Stimulated activated CD8-positive, alpha-beta memory T cell treated with anti-CD3 and anti-CD28 coated beads, Interleukin-4, amount 100 ng/mL, for 48 hours (primary cell): ENCODE measurements at places on chromosomes 3 and 15.
A peak's percentile ranks its signal among the peaks of the same experiment; 100 is the strongest.

- no peak for DNase-seq
Observed at GRCh38 chr3:138782755-138783154, 52.0 kb downstream of the PIK3CB start.

DNA sequence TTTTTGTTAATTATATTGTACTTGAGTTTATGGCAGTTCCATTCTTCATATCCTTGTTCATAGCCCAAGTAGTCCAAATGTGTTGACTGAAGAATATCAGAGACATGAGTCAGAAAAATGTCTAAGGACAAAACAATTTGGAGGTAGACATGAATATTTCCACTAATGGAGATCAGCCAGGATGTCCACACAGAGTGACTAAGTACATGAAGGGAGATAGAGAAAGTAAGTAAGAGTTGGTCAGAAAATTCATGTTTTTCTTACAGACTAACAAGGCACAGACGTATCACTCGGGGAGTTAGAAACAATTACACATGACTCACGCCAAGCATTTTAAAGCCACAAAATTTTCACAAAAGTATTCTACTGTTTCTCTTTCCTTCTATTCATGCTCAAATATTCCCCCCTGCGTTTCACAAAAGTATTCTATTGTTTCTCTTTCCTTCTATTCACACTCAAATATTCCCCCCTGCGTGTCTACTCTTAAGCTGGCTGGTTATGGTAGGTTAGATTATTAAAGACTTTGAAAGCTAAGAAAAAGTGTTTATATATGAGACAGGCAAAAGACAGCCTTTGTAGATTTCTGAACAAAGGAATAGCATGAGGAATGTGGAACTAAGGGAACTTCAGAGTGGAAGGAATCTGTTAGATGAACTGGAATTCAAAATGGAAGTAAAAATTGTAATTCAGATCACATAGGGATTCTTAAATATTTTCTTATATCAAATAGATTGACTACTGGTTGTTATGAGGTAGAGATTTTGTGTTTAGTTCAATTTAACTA is 648.7 kb upstream of the CCDC54 start:
- no peak for DNase-seq

GRCh38 chr3:52532517-52532837 is 1.2 kb downstream of the NT5DC2 start:
- peak; percentile 56 for DNase-seq

- DNase-seq, result peak; percentile 42
Observed at GRCh38 chr3:46334741-46335478, 19.0 kb upstream of the CCR2 start.

DNA sequence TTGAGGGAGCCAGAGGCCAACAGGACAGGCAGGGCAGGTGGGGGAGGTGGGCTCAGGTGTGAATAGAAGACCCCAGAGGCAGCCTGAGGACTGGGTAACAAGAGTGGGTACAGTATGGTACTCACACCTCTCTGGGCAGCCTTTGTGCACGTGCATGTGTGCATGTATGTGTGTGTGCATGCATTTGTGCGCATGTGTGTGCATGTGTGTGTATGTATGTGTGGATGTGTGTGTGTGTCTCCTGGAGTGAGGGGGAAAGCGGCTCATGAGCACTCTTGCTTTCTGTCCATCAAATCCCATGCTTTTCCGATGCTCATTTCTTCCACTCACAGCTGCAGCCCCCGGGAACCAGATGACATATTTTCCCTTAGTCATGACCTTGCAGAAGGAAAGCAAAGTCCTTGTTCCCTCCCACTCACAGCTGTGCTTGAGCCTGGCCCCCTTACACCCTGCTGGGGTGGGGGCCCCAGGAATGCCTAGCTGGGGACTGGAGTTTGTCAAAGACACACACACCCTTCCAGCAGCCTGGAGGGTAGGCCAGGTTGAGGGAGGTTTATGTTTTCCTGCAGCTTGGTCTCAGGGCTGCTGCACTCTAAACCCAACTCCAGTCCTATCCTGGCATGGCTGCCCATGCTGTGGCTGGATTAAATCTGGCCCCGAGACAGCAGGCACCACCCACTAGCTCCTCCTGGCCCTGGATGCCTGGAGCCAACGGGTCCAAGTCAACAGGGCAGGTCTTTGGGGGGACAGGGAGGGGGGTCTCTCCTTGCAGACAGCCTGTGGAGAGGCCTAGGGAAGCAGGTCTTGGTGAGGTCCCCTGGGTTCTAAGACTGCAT is 22.5 kb downstream of the CCDC33 start:
- DNase-seq, result no peak

DNA sequence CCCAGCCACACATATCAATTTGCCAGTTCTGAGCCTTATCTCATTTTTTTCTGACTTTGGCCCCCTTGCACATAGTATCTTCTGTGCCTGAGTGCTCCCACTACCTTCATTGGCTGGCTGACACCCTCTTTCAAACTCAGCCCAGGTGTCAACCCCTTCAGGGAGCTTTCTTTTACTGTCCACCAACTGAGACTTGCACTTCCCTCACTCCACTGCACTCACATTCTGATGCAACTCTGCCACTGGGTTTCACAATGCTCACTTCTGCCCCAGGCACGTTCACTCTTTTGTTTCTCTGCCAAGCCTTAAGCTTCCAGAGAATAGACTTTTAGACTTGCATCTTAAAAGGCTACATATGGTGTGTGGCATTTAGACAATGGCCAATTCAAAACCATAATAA is 101.5 kb upstream of the CBLB start:
- no peak for DNase-seq

GRCh38 chr3:129112308-129113052 is 9.1 kb downstream of the RAB43 start:
- peak; percentile 64 for DNase-seq

DNA sequence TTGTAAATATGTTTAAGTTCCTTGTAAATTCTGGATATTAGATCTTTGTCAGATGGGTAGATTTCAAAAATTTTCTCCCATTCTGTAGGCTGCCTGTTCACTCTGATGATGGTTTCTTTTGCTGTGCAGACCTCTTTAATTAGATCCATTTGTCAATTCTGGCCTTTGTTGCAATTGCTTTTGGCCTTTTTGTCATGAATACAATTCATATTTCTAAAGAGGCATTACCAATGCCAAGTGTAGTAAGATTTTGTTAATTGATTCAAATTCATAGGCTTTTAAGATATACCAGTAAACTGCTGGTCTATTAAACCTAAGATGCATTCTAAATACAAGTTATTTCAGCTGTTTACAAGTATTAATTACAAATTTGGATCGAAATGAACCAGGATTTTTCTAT is 31.0 kb downstream of the PIK3R4 start:
- DNase-seq, result no peak

DNA sequence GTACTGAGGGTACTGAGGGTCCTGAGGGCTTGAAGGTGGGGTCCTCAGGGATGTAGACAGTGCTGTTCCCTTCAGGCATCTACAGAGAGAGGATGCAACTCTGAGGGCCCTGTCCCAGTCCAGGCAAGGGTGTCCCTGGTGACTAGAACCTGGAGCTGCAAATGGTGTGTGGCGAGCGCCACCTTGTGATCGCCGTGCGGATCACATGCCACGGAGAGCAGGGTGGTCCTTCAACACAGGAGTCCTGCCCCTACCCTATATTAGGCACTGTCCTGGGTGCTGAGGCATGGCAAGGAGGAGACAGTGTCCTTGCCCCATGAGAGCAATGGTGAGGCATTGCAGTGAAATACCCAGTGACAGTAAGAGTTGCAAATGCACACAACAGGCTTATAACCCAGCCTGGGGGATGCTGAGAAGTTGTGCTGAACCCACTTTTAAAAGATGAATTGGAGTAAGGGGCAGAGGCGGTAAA is 23.6 kb downstream of the RHCG start:
- DNase-seq, result peak; percentile 76

- peak; percentile 75 for DNase-seq
Observed at GRCh38 chr3:18424729-18425640, at the start of gene SATB1. Gene SATB1 (minus strand): TSS chr3:18425339. CDS start chr3:18420967, 4,372 bp downstream.

- DNase-seq, result no peak
Observed at GRCh38 chr15:60049948-60050347, 45.8 kb downstream of the FOXB1 start.

DNA sequence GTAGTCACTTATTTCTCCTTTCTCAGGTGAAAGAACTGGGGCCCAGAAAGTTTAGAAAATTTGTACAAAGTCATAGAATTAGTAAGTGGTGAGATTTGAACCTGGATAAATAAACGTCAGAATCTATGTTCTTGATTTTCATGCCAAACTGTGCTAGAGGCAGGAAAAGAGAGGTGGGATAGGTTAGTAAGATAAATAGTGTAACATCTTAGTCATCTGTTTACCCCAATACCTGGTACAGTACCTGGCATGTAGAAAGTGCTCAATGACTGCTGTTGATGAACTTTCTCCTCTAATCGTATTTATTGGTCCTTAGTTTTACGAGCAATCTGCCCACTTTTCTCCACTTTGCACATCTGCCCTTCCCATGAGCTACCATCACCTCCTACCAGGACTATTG is 124.9 kb downstream of the MITF start:
- no peak for DNase-seq

- DNase-seq, result no peak
Observed at GRCh38 chr15:84872009-84872910, 12.2 kb upstream of the SLC28A1 start.

DNA sequence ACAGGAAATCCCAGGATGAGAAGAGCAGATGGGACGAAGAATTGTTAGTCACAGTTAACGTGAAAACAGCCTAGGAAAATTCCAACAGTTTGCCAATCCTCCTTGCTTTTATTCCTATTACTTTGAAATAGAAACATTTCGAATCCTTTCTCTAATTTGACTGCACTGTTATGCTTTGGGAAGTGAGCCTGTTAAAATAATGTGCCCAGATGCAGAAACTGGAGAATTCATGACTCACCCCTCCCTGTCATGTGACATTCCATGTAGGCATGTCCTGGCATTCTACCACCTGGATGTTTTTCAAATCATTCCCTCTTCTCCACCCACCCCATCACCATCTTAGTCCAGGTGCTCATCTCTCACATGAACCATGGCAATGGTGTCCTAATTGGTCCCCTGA is 107.3 kb downstream of the MINAR1 start:
- no peak for DNase-seq

- no peak for DNase-seq
Observed at GRCh38 chr3:197942956-197943556, 6.9 kb upstream of the RPL35A start.

GRCh38 chr3:100810671-100811070 is 101.4 kb downstream of the TFG start:
- no peak for DNase-seq

DNA sequence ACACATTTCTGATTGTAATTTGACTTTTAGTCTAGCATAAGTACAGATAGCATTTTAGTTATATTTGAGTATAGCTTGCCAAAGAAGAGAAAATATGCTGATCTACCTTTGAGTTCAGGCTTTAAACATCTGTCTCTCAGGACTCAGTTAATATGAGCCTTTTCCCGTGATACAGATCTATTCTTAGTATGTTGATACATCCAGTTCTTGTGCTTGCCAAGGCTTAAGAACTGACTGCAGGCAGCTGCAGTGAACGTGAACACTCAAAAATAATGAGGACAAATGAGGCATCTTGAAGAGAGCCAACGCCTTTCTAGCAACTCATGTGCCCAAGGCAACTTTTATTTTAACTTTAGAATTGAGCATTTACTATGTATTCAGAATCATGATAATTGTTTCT is 325.5 kb downstream of the SI start:
- no peak for DNase-seq

DNA sequence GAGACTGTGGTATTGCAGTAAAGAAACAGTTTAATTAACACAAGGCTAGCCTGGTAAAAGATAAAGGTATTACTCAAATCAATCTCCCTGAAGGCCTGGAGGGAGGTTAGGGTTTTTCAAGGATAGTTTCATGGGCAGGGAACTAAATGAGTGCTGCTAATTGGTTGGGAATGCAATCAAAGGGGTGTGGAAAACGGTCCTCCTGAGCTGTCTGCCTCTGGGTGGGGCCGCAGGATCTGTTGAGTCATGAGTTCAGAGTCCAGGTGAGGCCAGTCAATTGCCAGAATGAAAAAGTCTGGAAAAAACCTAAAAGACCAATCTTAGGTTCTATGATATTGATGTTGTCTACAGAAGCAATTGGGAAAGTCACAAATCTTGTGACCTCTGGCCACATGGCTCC is 293.2 kb downstream of the MCTP2 start:
- no peak for DNase-seq

- DNase-seq, result no peak
Observed at GRCh38 chr3:40801284-40801741, 276.6 kb downstream of the ZNF621 start.

GRCh38 chr3:187454085-187454815 is 86.1 kb downstream of the RTP4 start:
- no peak for DNase-seq

- DNase-seq, result no peak
Observed at GRCh38 chr3:32309654-32310242, 71.3 kb downstream of the CMTM8 start.

GRCh38 chr3:168889666-168890065 is 773.8 kb downstream of the MECOM start:
- no peak for DNase-seq
